ENCODE measurements at places on chromosomes 3 and 15. TPM values are rescaled to one million over a fixed set of nuclear protein-coding genes. Genes with fewer than 3 reads are reported as not detected.

GRCh38 chr3:129118745-129119144 is 2.9 kb downstream of the RAB43 start:
- no peaks in the 10 kb centered on the region for H3K27me3 ChIP-seq
- no peak overlapping the region for H3K4me3 ChIP-seq
- peak overlapping the region; percentile 91 for H3K27ac ChIP-seq
- no peaks in the 10 kb centered on the region for H3K36me3 ChIP-seq
- H3K4me1 ChIP-seq: peaks cover 28% of the 10 kb centered on the region

DNA sequence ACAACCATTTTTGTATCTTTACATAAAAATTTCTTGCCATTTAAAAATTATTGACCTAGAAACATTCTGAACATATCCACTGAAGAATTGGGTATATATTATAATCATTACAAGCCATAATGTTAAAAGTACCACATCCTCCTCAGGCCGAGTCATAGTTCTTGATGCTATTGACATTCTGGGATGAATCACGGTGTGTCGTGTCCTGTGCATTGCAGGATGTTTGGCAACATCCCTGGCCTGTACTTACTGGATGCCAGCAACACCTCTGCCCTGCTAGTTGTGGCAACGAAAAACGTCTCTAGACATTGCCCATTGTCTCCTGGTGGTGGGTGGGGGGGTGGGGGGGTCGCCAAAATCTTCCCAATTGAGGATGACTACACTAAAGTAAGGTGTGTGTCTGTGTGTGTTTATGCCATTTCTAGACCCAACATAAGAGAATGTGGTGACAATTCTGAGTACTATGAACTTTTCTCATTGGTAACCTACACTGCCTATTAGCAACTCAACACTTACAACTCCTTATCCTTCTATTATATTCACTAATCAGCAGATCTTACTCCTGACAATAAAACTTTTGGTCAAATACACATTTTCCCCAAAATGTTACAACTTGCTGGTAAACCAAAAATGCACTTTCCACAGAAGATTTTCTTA is 471.6 kb downstream of the FOXP1 start:
- H3K27me3 ChIP-seq: no peaks in the 10 kb centered on the region
- H3K27ac ChIP-seq: peak overlapping the region; percentile 19

- H3K27ac ChIP-seq: no peak overlapping the region
- DNase-seq: no peak
- no peak overlapping the region for H3K4me3 ChIP-seq
- H3K27me3 ChIP-seq: no peaks in the 10 kb centered on the region
- no peaks in the 10 kb centered on the region for H3K36me3 ChIP-seq
Measured at GRCh38 chr3:34198309-34198708, 399.9 kb downstream of the PDCD6IP start.

The WDR82 gene
- total RNA-seq: 65.7 TPM

DNA sequence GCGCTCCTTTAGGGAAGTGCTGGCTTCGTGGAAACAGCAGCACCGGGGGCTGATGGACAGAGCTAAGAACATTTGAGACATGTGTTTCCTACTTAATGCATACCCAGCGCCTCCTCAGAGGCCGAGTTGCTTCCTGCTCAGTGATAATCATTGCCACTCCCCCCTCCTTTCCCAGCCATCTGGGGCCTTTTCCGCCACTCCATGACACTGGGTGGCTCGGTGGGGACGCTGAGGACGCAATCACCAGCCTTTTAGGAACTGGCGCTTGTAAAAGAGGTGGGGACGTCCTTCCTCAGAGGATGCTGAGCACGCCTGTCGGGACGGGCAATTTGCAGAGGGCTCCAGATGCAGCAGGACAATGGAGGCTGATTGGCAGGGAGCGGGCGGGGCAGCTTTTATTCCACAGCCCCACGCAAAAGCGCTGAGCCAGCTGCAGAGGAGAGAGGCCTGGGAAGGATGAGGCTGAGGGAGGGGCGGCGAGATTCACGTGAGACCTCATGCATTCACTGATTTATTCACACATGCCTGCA is 22.2 kb upstream of the IQSEC1 start:
- DNase-seq: no peak
- H3K4me3 ChIP-seq: no peak overlapping the region
- H3K27me3 ChIP-seq: no peaks in the 10 kb centered on the region
- H3K27ac ChIP-seq: no peak overlapping the region

- no peak overlapping the region for H3K4me3 ChIP-seq
- H3K27ac ChIP-seq: no peak overlapping the region
- H3K36me3 ChIP-seq: peaks cover 26% of the 10 kb centered on the region
Measured at GRCh38 chr15:84795186-84795585, 22.0 kb upstream of the ALPK3 start.

GRCh38 chr3:41286305-41286704 is 87.0 kb downstream of the CTNNB1 start:
- DNase-seq: no peak
- H3K36me3 ChIP-seq: no peaks in the 10 kb centered on the region
- H3K27me3 ChIP-seq: no peaks in the 10 kb centered on the region
- no peaks in the 10 kb centered on the region for H3K4me1 ChIP-seq

- DNase-seq: no peak
- no peak overlapping the region for H3K27ac ChIP-seq
- no peak overlapping the region for H3K4me3 ChIP-seq
- H3K4me1 ChIP-seq: no peaks in the 10 kb centered on the region
- no peaks in the 10 kb centered on the region for H3K36me3 ChIP-seq
Measured at GRCh38 chr3:39548282-39548681, 80.8 kb downstream of the MOBP start.

The NISCH gene
- 43.2 TPM for total RNA-seq

DNA sequence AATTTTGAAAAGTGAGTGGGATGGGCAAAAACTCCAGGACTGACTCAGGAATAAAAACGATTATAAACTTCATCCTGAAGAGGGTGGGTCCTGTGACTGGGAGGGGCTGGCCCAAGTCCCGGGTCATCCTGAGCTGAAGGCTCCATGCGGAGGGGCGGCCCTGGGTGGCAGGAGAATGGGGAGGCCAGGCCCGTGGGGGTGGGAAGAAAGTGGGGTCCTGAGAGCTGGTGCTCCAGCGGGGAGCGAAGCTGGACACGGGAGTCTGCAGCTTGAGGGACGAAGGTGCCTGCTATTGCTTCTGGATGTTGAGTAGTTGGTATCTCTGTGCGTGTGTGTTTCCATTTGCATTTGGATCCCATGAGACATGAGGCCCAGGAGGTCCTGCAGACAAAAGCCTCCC is 4.7 kb upstream of the OCA2 start:
- H3K4me1 ChIP-seq: peaks cover 4% of the 10 kb centered on the region
- no peaks in the 10 kb centered on the region for H3K36me3 ChIP-seq
- H3K27ac ChIP-seq: no peak overlapping the region
- DNase-seq: no peak
- H3K4me3 ChIP-seq: no peak overlapping the region

DNA sequence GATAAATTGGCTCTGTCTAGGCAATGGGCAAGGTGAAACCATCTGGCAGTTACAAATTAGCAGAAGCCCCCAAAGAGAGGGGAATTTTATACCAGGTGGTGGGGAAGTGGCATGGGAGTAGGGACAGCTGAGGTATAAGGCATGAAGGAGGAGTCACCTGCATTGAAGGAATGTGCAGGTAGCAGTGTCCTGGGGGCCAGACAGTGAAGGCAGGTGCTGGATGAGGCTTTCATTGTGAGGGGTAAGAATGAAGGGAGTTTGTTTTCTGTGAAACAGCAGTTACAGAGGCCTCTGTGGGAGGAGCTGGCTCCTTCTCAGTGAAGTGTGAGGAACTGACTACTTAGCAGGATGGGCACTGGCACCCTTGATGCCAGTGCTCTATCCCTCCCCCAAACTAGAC is 19.1 kb upstream of the PXYLP1 start:
- H3K4me3 ChIP-seq: no peak overlapping the region
- no peaks in the 10 kb centered on the region for H3K4me1 ChIP-seq
- DNase-seq: no peak
- no peaks in the 10 kb centered on the region for H3K36me3 ChIP-seq

The MASP1 gene
- 11.1 TPM for total RNA-seq

DNA sequence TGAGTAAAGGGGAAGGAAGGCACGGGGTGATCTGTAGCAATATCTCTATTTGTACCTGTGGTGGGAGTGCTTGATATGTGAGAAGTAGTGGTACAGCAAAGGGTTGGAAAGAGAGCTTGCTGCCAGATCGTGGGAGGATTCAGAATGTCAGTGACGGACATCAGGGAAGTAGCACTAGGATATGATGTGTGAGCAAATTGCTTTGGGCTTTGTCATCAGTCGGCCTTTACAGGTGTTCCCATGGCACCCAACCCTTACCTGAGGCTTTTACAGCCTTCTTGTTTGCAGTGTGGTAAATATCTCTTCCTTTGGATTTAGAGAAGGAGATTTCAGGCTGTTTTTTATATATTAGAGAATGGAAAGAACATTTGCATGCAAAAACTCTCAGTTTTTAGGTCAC is 29.8 kb downstream of the IL1RAP start:
- DNase-seq: peak; percentile 19
- H3K36me3 ChIP-seq: no peaks in the 10 kb centered on the region
- no peak overlapping the region for H3K27ac ChIP-seq
- no peak overlapping the region for H3K4me3 ChIP-seq

DNA sequence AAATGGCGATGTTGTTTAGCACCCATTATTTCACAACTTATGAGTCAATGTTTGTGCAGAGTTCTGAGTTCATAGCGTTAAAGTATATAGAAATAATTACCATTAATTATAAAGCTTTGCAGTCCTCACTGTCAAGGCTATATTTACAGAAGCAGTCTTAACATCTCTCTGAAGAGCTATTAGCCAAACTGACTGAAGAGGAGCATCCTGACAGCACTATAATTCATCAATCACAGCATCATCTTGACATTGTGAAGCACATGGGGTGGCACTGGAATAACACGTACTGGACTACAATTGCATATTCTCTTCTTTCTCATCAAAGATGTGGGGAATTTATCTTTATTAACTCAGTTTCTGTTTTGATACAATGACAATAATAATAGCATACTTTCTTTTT is 260.6 kb upstream of the MME start:
- H3K36me3 ChIP-seq: no peaks in the 10 kb centered on the region
- no peak for DNase-seq
- H3K4me1 ChIP-seq: no peaks in the 10 kb centered on the region
- H3K4me3 ChIP-seq: no peak overlapping the region

DNA sequence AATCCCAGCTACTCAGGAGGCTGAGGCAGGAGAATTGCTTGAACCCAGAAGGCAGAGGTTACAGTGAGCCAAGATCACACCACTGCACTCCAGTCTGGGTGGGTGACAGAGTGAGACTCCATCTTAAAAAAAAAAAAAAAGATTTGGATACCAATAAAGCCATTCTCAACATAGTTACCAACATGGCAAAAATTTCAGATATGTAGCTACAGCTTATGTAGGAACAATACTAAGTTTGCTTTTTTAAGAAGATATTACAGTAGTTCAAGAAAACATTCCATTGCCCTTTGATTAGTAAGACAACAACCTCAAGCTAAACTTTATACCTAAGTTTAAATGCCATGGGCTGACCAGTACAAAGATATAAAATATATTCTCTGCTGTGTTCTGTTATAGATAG is 34.4 kb downstream of the ZNF106 start:
- H3K36me3 ChIP-seq: no peaks in the 10 kb centered on the region
- H3K27ac ChIP-seq: peak overlapping the region; percentile 13
- no peak overlapping the region for H3K4me3 ChIP-seq
- H3K27me3 ChIP-seq: no peaks in the 10 kb centered on the region

DNA sequence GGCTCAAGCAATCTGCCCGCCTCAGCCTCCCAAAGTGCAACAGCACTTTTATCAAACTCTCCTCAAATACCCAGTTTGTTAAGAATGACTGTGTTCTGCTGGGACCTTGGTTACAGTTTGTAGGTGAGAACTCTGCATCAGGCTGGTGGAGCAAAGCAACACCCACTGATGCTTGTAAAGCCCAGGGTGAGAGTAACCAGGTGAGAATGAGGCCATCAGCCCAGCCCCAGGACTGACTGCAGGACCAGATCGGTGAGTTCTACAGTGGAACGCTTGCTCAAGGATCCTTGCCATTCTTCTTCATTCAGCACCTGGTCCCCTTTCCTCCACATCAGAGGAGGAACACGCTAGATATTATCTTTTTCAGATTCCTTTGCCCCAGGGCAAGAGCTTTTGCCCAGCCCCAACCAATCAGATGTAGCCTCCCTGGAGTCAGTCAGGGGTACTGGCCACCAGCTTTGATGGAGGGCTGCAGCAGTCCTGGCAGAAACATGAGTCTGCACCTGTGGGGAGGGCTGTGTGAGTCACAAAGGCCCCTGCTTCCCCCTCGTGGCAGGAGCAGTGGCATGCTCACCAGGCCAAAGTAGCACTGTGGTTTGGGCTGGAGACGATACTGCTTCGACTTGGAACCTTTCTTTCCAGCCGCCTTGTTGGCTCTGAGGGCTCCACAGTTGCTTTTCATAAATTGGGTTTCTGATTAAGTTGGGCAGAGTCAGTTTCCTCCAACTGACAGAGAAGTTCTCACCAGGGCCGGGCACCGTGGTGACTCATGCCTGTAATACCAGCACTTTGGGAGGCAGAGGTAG is 3.5 kb upstream of the SHISA5 start:
- DNase-seq: peak; percentile 44
- H3K27me3 ChIP-seq: no peaks in the 10 kb centered on the region
- H3K36me3 ChIP-seq: no peaks in the 10 kb centered on the region
- H3K27ac ChIP-seq: no peak overlapping the region
- H3K4me3 ChIP-seq: no peak overlapping the region
- no peaks in the 10 kb centered on the region for H3K4me1 ChIP-seq

All from colonic mucosa (tissue), 4 donors.